ENCODE measurements at places on chromosomes 4 and X.

- DNase-seq, result no peak
Measured at GRCh38 chrX:71191248-71191647, 31.8 kb upstream of the GJB1 start.

- DNase-seq, result no peak
Measured at GRCh38 chr4:122689972-122690371, 42.5 kb upstream of the BBS12 start.

DNA sequence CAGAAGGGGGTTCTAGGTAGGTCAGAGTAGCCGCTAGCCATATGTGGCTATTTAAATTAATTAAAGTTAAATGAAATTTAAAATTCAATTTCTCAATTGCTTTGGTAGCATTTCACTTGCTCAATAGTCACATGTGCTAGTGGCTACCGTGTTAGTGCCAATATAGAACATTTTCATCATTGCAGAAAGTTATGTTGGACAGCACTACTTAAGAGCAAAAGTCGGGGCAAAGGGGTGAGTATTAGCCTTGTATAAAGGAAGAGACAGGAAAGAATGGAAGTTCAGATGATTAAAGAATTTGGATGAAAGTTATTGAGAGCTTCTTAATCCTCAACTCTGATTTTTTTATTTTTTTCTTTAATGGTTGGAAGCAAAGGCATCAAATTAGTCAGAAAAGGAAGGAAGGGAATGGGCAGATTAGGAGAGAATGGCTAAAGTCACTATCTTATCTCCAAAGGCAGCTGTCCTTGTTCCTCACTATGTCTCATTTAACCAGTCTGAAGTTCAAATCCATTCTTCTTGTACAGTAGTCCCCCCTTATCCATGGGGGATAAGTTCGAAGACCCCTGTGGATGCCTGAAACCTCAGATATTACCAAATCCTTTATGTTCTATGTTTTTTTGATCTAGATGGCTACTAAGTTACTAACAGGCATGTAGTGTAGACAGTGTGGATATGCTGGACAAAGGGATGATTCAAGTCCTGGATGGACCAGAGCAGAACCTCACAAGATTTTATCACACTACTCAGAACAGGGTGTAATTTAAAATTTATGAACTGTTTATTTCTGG, 22.9 kb downstream of the OCIAD1 start:
- no peak for DNase-seq

DNA sequence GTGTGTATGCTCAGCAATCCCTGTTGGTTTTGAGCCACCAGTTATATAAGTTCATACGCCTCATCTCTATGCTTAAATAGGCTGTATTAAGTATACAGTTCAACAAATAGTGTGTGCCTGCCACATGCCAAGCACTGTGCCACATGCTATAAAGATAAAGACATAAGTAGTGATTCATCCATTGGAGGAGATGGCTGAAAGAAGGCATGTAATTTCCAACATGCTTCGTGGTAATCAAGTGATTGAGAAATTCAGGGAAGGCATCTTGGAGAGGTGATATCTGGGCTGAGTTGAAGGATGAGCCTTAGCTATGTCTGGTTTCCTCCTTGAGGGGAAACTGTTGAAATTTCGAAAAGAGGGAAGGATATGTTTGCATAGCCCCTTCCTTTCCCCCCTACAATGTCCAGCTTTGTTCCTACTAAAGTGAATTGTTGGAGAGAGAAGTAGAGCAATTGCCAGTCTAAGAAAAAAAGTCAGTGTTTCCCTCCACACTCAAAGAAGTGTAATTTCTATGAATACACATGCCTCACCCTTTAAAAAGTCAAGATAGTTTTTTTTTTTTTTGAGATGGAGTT, 96.5 kb downstream of the ARHGAP10 start:
- DNase-seq, result no peak

DNA sequence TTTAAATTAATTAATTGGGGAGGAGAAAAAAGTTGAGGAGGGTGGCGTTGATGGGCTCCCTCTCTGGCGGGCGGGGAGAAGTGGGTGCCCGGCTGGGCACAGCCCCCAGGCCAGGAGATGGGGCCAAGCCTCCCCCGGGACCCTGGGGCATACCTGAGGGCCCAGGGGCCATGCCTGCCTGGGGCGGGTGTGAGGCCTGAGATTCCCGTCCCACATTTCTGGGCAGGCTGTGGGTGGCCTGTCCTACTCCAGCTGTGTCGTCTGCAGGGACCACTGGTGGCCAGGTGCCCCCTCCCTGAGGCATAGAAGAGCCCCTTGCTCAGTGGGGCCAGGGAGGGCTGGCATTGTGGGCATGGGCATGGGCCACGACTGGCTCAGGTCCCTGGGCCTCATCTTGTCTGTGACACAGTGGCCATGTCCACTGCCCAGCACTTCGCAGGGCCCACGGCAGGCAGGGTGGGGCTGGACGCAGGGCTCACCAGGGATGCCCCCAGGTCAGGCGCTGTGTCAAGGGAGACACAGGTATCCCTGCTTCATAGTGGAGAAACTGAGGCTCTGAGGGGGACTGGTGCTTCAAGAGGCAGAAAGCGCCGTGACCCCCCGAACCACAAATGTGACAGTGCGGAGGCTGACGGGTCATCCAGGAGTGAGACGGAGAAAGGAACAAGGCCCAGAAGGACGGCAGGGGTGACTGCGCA, 60.1 kb downstream of the FAM53A start:
- no peak for DNase-seq

GRCh38 chr4:161172396-161173026, 991.3 kb downstream of the FSTL5 start:
- DNase-seq, result no peak

- no peak for DNase-seq
Measured at GRCh38 chrX:107718156-107718621, 57.4 kb downstream of the TSC22D3 start.

DNA sequence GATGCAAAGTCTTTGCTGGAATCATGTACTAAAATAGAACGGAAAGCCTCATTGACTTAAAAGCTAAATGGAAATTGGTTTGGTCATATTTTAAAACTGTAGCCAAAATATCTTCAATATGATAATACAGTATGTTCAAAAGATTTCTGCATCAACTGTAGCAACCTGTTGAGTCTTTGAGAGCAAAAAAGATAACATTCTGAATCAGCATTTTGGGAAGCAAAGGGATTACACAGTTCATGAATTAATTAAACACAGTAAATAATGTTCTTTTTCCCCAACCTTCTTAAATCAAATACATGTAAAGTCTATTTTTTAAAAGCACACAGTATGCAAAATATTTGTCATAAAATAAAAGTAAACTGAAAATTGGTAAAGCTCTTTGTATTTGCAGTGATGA, 50.5 kb downstream of the DCHS2 start:
- no peak for DNase-seq

- DNase-seq, result no peak
Measured at GRCh38 chr4:11069581-11070211, 359.0 kb downstream of the HS3ST1 start.

GRCh38 chr4:79626101-79626500, 218.1 kb upstream of the GK2 start:
- no peak for DNase-seq

GRCh38 chr4:116272336-116272735, 813.0 kb downstream of the TRAM1L1 start:
- no peak for DNase-seq

DNA sequence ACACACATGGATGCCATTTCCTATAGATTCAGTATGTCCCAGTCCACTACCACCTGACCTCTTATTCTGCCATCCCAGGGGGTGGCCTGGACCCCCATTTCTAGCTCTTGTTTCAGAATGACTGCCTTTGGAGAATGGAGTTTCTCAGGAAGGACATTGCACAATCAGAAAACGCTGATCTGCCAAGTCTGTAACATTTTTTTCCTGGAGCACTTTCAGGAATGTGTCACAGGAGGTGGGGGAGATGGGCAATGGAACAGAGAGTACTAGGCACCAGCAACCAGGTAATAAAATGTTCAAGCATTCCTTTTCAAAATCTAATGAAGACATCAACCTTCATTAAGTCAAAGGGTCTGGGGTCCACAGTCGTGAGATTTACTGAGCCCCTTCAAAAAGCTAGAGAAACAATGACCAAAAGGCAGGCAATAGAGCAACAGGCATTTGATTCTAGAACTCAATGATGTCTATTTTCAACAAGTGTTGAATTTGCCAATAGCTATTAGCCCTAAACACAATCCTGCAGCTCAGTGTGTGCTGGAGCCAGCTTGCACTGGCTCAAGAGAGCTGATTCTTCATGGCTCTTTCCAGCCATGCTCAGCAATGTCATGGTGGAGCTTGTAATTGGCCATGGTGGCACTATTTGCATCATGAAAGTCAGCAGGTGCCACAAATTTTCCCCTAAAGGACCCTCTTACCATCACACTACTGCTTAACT, 87.1 kb downstream of the KDR start:
- DNase-seq, result no peak

Data from activated effector memory CD4-positive, alpha-beta T cell treated with Interleukin-2 at 50 U/mL for 16 hours (primary cell).